ENCODE measurements at places on chromosomes 12 and 14.

GRCh38 chr12:132165584-132165983 lies 21.3 kb downstream of the NOC4L start:
- no peak for DNase-seq

- DNase-seq = no peak
These were observed 10.6 kb upstream of the NRDE2 start for GRCh38 chr14:90342327-90342726.

DNA sequence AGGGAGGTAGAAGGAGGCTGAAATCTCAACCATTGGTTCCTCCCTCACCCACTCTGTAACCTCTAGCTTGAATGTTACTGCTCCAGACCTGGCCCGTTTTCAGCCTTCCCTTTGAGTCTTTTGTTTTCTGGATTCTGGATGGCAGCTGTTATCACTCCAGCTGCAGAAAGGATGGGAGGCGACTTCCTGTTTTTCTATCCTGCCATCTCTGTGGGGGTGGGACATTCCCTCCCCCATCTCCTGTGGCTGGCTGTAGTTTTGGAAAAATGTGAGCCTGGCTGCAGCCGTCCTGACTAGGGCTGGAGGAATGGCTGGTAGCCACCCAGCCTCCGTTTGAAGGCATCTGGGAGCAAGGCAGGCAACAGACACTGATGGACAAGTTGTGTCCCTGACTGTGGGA lies 2.9 kb upstream of the PPFIBP1 start:
- DNase-seq = no peak

DNA sequence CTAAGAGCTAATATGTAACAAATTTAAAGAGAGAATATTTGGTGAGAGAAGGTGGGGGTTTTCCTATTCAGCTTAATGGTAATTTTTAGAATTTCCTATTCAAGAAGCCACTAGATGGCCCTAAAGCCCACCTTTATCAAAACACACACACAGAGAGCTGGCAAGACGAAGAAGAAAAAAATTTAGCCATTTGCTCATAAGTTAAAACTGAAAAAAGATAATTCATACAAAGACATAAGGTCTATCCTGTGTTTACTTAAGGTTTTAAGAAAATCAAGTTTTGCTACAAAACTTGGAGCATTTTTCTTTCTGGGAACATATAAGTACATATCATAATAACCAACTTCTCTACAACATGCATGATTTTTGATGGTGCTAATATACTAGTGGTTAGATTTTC lies 46.8 kb upstream of the PCED1B start:
- DNase-seq = peak; percentile 62

DNA sequence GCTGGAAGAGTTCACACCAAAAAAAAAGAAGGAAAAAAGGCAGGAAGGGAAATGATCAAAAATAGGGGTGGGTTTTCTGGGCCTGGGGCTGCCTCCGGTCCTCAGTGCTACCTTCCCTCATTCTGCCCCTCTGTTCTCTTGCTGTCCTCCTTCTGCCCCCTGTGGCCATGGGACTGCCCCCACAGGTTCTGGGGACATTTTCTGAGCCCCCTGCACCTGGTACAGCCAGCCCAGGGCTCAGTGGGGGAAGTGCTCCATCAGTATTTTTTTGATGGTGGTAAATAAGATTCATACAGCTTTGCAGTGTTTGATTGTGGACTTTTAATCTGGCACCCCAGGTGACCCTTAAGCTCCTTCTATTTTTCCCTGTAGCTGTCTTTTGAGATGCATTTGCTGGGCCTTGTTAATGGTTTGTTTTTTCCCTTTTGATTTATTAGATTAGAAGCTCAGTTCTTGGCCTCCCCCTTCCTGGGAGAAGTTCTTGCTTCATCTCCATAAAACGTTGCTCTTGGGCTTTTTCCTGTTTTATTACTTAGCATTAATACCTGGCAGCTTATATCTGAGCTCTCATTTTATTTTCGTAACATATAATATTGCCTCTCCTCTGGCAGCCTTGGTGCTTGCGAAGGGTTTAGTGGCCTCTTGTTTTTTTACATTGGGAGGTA lies 43.1 kb downstream of the CHST11 start:
- DNase-seq = no peak

DNA sequence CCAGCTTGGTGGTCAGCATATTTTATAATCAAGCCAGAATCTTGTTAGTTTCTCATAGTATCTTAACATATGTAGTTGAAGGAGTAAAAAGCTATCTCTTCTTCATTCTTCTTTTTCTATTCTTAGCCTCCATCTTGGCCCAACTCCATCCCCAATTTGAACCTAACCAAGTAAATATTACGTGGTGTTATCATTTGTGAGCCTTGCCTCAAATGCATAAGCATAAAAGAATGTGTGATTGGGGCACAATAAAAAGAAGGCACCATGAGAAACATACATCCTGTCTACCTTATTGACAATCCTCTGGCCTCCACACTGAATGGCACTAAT lies 181.4 kb upstream of the BMP4 start:
- no peak for DNase-seq

GRCh38 chr14:103140316-103141109 lies 17.3 kb downstream of the TNFAIP2 start:
- DNase-seq = peak; percentile 29

GRCh38 chr12:84073401-84073800 lies 839.2 kb downstream of the SLC6A15 start:
- DNase-seq = no peak

DNA sequence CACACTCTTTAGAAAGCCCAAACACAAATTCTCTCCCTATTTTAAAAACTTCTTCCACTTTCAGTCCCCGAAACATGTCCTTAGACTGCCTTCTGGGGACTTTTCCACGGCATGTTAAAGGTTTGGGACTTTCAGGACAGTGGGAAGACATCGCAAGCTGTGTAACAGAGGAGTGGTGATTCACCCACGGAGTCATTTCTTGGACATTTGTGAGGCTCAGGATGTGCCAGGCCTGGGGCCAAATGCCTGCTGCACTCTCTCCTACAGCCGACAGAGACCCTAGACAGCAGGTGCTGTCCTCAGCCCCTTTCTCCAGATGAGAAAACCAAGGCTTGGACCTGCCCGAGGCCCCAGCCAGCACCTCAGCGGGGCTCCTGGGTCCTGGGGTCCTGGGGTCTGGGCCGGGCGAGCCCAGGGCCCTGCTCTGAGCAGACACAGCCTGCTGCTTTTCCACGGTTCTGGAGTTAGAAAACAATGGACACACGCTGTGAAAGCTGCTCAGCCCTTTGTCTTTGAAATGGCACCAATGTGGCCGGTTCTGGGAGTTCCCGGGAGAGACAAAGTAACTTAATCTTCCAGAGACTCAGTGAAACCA lies 370.2 kb upstream of the SFSWAP start:
- DNase-seq = no peak

- no peak for DNase-seq
These were observed 24.3 kb downstream of the SEL1L start for GRCh38 chr14:81509321-81509720.

DNA sequence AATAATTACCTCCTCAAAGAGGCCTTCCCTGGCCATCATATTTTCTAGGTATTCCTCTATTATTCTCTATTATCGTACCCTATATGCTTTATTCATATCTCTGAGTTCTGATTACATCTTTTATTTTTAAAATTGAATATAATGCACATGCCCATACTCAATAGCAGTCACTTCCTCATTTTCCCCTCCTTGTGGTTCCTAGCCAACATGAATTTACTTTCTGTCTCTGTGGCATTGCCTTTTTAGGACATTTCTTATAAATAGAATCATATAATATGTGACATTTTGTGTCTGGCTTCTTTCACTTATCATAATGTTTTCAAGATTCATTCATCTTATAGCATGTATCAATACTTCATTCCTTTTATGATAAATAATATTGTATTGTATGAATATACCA lies 74.4 kb upstream of the TRHDE start:
- DNase-seq = no peak

DNA sequence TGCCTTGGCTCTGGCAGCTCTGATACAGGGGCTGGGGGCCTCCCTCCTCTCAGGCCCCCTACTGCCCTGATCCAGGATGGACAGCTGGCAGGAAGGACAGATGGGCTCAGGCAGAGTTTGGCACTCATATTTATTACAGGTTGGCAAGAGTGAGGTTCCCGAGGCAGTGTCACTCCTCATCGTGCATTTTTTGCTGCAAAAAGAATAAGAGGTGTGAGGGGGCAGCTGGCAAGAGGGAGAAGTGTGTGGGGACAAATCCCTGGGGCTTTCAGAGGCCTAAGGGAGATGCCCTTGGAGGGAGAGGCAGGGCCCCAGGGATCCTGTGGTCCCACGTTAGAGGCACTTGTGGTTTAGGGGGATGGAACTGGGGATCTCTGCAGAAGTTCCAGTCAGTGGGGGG lies 5.0 kb downstream of the CMTM5 start:
- DNase-seq = no peak

DNA sequence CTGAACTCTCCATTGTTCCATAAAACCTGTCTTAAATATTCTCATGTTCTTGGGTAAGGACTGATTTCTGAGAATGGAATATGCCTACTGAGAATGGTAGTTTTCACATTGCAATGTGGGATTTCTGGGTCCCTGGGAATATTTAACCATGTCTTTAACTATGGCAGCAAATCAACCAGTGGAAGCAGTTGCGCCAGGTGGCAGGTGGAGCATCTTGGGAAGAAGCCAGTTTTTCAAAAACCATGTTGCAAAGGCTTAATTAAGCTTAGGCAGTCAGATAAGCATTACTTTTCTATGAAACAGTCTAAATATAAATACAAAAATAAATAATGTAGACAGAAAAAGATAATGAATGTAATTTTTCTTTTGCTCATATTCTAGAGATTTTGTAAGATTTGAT lies 448.1 kb downstream of the ADAMTS20 start:
- DNase-seq = no peak

- DNase-seq = no peak
These were observed 67.0 kb downstream of the FBXW8 start for GRCh38 chr12:116977465-116978380.

Data from MCF 10A (cell line).